Bladder microvascular endothelial cell (primary cell): ENCODE measurements at places on chromosomes 12 and 14. TPM values are rescaled to one million over a fixed set of nuclear protein-coding genes. Genes with fewer than 3 reads are reported as not detected.

RNASE3 gene
- total RNA-seq, result not detected in 2 replicates

KRT71 gene
- total RNA-seq, result not detected in 2 replicates

WDR89 gene
- 13.9 and 22.4 TPM in 2 replicates for total RNA-seq

ITFG2 gene
- 11.0 and 25.7 TPM in 2 replicates for total RNA-seq

RPL10L gene
- total RNA-seq, result not detected in 2 replicates

CCDC196 gene
- not detected in 2 replicates for total RNA-seq

SLC25A47 gene
- total RNA-seq, result not detected in 2 replicates

PPP1R1A gene
- total RNA-seq, result not detected in 2 replicates

EML5 gene
- under 0.01 and 0.13 TPM in 2 replicates for total RNA-seq

CISTR gene
- not detected in 2 replicates for total RNA-seq

KRT1 gene
- total RNA-seq, result not detected in 2 replicates

CD27 gene
- not detected in 2 replicates for total RNA-seq

HOXC5 gene
- total RNA-seq, result not detected in 2 replicates

HHIPL1 gene
- 1.9 and 3.7 TPM in 2 replicates for total RNA-seq

MMP14 gene
- 104 and 135 TPM in 2 replicates for total RNA-seq

SETD1B gene
- 2.6 and 6.6 TPM in 2 replicates for total RNA-seq

IL31 gene
- not detected in 2 replicates for total RNA-seq

SEC23A gene
- 177 and 229 TPM in 2 replicates for total RNA-seq

RNFT2 gene
- total RNA-seq, result 1.1 and 2.9 TPM in 2 replicates

IQSEC3 gene
- total RNA-seq, result under 0.01 TPM in 1 of 2 replicates, not detected in the other

CLECL1 gene
- total RNA-seq, result not detected in 2 replicates

CCDC177 gene
- not detected in 2 replicates for total RNA-seq

NRL gene
- total RNA-seq, result 0.82 and 0.97 TPM in 2 replicates

TMCC3 gene
- 8.5 and 21.7 TPM in 2 replicates for total RNA-seq

HPD gene
- not detected in 2 replicates for total RNA-seq

C3AR1 gene
- 0.06 TPM in 1 of 2 replicates, not detected in the other for total RNA-seq

RXYLT1 gene
- total RNA-seq, result 7.3 and 9.4 TPM in 2 replicates

SYT10 gene
- not detected in 2 replicates for total RNA-seq
